Stimulated activated CD8-positive, alpha-beta memory T cell treated with anti-CD3 and anti-CD28 coated beads, Interleukin-4, amount 100 ng/mL, for 24 hours (primary cell): ENCODE measurements at places on chromosomes 12 and 14.

DNA sequence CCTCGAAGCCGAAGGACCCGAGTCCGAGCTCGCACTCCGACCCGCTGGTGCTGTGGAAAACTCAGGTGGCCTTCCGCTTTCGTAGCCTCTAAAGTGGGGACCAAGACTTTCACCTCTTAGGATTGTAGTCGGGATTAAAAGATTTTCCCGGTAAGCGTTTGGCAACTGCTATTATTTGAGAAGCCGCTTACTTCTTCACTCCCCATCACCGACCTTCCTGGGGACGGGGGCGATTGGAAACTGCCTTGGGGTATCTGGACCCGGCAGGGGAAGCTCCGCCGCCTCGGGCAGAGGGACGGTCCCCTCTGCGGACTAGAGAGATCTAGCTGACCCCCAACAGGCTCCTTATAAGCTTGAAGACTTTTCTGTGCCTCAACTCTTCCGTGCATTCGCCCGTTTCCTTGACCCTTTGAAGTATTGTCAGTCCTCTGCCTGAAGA lies 659 bp downstream of the TRAFD1 start:
- DNase-seq = no peak

DNA sequence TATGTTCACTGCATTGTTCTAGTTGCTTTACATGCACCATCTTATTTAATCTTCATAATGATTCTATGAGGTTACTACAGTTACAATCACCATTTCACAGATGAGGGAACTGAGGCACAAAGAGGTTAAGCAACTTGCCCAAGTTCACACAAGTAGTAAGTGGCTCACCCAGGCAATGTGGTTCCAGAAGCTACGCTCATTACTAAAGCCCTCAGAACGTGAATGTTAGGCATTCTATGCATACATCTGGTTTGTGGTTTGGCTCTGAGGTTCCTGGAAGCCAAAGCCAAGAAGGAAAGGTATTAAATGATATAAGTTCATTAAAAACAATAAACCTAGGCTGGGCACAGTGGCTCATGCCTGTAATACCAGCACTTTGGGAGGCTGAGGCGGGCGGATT lies 14.4 kb upstream of the VRTN start:
- no peak for DNase-seq

GRCh38 chr14:85764822-85765221 lies 234.9 kb downstream of the FLRT2 start:
- no peak for DNase-seq

- no peak for DNase-seq
These were observed 54.6 kb downstream of the NCOR2 start for GRCh38 chr12:124512667-124513296.

DNA sequence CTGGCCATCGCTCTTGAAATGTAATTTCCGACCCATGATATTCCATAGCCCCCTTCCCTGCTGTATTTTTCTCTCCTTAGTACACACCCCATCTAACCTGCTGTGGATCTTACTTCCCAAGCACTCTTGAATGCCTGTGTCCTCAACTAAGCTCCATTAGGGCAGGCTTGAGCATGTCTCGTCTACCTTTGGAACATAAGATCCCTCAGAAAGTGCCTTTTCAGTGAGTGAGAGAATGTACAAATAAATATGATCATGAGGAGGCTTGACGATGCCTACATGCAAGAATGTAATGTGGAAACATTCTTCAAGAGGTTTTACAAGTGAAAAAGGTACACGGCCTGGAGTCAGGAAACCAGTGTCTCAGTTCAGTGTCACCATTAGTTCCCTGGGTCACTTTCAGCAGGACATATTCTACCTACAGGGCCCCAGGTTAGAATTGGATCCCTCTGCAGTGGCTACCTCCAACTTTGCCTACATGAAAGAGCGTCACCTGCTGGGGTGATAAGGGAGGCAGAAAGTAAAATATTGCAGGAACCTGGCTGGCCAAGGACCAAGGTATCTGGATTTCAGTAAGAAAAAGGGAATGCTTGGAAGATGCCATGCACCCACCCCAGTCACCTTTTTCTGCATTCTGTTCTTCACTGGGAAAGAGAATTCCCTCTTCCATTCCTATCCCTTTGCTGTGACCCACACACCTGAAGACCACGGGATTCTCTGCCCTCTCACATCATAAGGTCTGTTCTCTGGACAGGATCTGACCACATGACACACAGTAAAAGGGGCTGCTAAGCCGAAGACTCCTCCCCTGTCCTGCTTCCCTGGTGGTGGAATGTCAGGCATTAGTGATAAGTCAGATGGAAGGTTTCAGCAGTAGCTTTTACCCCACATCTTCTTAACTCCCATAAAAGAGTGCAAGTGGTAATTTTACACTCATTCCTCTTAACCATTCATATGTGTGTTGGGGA lies 24.6 kb upstream of the SERPINA1 start:
- DNase-seq = no peak

- no peak for DNase-seq
These were observed 208.6 kb downstream of the BTG1 start for GRCh38 chr12:91937009-91937408.

- DNase-seq = no peak
These were observed 2.0 kb downstream of the BHLHE41 start for GRCh38 chr12:26122681-26123481.

GRCh38 chr12:3047961-3048360 lies 29.2 kb upstream of the TSPAN9 start:
- no peak for DNase-seq

DNA sequence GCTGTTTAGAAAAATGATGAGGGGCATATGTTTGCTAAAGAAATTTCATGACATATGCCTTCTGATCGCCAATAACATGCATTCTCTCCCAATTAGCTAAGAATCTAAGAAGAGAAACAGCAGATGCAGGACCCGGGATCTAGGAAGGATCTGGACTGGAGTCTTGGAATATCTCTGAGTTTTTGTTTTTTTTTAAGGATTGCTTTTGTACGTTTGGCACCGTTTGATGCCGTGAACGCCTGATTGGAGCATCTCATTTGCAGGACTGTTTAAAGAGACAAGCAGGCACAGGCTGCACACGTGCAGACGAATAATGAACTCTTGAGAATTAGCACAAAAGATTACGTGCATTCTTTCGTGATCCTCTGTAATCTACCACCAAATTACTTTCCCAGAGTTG lies 13.6 kb downstream of the EML1 start:
- DNase-seq = no peak

DNA sequence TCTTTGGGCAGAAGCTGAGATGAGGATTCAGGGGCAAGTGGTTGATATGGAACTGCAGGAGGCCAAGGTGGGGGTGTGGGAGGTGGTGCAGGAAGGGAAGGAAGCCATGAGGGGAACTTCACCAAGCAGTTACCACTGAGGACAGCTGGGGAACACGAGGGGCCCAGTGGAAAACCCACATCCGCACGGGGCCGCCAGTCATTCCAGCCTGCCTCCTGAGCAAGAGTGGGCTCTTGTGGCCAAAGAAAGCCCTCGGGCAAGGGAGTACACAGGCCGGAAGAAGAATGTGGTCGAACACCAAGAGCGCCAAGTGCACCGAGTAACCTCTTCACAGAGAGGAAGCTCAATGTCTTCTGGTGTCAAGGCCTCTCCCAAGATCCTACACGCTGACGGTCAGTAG lies 252.2 kb upstream of the FOXN3 start:
- DNase-seq = peak; percentile 11

- no peak for DNase-seq
These were observed 56.9 kb upstream of the DHRS4 start for GRCh38 chr14:23896609-23897153.

- no peak for DNase-seq
These were observed 8.8 kb downstream of the NID2 start for GRCh38 chr14:52060080-52060479.

DNA sequence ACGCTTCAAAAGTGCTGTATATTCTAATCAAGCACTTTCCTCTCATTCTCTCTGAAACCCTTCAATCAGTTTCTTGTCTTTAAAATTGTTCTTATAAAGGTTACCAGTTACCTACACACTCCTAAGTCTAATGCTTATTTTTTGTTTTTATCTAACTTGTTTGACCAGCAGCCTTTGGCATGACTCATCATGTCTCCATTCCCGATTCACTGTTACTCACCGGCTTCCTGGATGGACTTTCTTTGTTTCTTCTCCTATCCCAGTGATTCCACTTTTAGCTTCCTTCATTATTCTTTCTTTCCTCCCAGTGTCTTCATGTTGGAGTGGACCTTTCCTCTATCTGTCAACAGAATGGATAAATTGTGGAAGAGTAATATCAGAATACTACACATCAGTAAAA lies 368.6 kb upstream of the CCDC196 start:
- no peak for DNase-seq

DNA sequence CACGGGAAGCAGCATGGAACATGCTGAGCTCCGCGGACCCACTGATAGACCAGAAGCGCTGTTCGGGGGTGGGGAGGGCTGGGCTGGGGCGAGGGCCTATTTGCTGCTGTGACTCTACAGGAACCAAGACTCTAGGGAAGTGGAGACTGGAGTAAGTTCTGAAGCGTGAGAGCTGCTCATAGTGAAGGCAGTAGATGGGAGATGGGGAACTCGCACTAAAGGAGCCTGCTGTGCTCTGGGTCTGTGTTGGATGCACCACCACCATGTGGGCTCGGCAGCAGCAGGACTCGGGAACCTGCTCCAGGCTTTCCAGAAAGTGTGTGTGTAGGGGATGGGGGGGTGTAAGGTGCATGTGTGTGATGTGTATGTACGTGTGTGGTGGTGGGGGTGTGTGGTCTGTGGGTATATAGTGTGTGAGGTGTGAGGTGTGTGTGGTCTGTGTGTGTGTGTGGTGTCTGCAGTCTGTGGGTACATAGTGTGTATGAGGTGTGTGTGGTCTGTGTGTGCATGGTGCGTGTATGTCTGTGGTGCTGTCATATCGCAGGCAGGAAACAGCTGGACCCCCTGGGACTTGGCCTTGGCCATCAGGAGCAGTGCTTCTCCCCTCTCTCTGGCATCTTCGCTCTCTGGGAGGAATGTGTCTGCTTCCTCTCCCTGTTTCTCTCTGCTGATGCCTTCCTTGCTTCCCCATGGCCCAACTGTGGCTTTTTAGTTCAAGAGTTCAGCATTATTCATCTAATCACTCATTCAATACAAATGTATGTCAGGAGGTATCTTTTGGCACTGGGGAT lies 378.9 kb downstream of the FUT8 start:
- no peak for DNase-seq

DNA sequence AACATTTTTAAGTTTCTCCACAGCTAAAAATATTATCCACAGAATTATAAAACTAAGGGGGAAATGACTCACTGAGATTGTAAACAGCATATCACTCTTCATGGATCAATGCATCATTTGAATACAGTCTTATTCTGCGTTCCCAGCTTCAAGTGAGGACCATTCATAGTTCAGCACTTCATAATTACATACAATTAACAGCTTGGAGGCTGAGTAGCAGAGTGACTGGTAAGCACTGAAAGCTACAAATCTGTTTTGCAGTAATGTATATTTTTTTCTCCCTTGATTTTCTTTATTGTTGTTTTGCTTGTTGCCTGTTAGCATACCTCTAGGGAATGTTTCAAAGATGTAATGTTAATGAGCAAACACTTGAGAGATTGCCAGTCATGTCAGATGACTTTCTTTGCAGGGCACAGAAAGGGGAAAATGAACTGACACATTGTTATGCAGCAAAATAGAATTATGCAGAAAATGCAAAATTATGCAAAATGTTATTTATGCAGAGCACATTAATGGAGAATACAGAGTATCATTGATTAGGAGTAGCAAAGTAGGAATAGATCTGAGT lies 138.6 kb downstream of the RPS29 start:
- no peak for DNase-seq

GRCh38 chr12:75613981-75614380 lies 102.6 kb upstream of the KRR1 start:
- DNase-seq = no peak

DNA sequence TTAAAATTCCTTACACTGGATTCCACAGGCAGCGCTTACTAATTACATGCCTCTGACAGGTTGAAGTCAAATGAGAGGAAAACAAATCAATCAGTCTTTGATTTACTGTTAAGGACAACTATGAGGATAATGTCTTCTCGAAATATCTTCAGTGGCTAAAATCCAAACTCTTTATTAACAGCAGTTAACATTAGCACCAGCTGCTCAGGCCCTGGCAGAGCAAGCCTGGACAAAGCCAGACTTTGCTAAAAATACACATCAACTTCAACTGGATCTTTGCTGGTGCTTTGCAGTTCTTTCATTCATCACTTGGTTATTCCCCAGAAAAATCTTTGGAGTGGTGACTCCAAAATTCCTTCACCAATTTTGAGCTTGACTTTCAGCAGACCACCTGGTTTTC lies 98.7 kb downstream of the HECTD4 start:
- DNase-seq = no peak

GRCh38 chr12:46942579-46942978 lies 116.8 kb upstream of the SLC38A4 start:
- DNase-seq = no peak

DNA sequence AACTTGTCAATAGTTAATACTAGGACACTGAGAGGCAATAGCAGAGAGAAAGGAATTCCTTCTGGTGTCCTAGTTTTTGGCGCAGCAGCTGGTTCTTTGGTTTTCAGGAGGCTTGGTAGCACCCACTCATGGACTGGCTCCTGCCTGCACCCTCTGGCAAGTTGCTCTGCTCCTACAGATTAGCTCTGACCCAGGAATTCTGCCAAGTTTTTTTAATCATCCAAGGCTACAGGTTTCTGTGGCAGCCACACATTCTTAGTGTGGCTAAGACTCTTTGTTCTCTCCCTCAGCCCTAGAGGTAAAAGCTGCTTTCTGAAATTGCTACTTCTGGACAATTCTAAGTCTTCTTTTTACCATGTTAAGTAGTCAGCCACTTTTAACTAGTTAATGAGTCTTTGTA lies 72.0 kb upstream of the FKBP4 start:
- no peak for DNase-seq

DNA sequence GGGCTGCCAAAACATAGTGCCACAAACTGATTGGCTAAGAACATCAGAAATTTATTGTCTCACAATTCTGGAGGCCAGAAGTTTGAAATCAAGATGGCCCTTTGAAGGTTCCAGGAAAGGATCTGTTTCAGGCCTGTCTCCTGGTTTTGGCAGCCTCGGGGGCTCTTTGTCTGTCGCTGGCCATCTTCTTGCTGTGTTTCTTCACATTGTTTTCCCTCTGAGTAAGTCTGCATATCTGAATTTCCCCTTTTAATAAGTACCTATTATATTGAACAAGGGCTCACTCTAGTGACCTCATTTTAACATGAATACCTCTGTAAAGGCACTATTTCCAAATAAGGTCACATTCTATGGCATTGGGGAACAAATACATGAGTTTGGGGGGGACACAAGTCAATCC lies 467.1 kb upstream of the MGAT4C start:
- no peak for DNase-seq

- DNase-seq = no peak
These were observed 17.0 kb downstream of the NID2 start for GRCh38 chr14:52051871-52052270.

DNA sequence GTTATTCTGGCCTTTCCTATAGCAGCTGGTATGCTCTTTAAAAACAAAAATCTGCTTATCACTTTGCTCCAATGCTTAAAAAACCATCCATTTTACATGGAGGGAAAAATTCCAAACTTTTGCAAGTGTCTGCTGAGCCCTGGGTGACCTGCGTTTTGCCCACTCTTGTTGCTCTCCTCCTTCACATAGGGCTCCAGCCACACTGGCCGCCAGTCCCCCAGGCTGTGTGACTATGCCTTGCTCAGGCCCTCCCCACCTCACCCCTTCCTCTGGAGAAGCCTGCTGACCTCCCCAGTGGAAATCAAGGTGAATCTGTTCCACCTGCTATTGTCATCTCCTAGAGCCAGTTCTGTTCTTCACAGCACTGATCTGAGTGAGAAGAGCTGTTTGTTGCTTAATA lies 126.9 kb downstream of the SLC25A47 start:
- DNase-seq = no peak
